ENCODE measurements at places on chromosomes 3 and 15.

- no peak for DNase-seq
Observed at GRCh38 chr3:114154321-114154821, 24.5 kb downstream of the DRD3 start.

DNA sequence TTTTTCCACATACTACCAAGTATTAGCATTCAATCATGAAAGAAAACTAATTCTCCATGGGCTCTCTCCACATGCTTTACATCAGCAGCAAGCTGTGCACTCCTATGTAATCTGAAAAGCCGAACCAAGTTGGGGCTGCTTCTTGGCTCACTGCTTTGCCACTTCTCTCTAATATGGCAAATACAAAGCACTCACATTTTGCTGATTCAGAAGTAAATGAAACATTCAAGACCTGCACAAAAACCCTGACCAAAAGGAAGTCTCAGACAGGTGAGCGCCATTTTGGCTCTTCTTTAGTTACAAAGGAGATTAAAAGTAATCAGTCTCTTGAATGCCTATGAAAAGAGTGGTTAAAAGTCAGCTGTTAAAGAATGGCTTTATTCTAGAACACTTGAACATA, 915.2 kb downstream of the FHIT start:
- DNase-seq: no peak

DNA sequence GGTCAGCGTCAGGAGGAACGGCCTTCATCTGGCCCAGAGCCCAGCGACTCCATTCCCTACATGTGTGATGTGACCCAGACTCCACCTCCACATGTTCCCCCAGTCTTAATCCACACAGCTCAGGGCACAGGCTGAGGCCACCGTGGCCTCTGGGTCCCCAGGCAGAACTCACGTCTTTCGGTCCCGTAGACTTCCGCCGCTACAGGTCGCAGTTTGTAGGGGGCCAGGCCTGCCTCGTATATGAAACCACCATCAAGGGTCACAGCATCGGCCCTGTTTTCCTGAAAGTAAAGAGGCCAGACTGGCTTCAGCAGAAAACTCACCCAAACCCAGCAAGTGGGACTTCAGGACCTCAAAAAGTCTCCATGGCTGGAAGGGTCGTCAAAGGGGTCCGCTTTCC, 8.6 kb downstream of the LTF start:
- no peak for DNase-seq

DNA sequence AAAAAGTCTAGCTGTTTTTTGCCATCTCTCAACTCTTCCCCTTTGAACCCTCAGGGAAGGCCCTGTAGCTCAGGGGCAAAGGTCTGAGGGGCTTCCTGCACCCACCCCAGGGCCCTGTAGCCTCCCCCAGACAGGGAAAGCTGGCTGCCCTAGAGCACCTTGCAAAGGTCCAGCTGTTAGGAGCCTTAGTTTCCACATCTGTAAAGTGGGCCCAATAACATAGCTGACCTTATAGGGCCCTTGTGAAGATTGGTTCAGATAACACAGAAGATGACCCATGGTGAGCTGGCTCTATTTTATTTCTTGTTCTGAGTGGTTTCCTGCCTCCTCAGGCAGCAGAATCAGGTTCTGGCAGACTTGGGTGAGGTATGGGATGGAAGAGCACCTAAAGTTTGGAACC, 55.2 kb upstream of the SMAD6 start:
- DNase-seq: no peak

DNA sequence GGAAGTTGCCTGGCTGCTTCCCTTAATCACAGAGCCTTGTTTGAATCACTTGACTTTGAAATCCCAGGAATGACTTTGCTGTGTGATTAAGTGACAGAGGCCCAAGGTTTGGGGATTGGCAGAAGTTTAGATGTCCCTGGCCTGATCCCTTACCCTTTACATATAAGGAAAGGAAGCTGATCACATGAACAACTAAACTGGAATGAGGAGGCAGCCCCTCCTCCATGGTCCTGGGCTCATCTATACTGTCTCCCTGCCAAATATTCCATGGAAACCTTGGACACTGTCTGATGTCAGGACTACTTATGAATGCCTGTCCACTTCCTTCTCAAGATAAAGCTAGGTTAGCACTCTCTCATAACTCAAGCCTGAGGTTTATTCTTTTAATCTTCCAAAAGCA, 181.3 kb upstream of the CTDSPL start:
- no peak for DNase-seq

DNA sequence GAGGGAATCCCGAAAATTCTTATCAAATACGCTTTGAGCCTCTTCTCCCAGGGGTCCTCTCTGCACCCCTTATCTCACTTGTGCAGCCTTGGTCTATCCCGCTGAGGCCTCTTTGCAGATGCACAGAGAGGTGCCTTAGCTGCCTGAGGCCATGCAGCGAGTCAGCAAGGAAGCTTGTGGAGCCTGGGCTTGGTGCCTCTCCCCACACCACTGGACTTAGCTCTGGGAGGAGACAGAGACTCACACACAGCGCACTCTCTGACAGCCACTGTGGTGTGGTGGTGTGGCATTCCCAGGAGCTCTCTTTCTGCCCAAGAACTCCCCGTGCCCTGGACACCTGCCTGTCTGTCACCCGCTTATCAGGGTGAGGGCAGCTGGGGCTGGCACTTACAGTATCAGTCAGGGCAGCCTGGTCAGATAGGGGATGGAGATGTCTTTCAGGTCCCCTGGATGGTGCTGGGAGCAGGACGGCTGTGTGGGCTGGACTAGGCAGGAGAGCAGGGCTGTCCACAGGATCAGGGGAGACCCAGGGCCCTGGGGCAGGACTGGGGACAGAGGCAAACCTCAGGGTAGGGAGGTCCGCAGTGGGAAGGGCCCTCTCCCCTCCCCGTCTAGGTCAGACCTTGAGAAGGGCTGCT, 10.2 kb upstream of the LINGO1 start:
- no peak for DNase-seq

- no peak for DNase-seq
Observed at GRCh38 chr3:24514119-24514518, 19.5 kb upstream of the THRB start.

DNA sequence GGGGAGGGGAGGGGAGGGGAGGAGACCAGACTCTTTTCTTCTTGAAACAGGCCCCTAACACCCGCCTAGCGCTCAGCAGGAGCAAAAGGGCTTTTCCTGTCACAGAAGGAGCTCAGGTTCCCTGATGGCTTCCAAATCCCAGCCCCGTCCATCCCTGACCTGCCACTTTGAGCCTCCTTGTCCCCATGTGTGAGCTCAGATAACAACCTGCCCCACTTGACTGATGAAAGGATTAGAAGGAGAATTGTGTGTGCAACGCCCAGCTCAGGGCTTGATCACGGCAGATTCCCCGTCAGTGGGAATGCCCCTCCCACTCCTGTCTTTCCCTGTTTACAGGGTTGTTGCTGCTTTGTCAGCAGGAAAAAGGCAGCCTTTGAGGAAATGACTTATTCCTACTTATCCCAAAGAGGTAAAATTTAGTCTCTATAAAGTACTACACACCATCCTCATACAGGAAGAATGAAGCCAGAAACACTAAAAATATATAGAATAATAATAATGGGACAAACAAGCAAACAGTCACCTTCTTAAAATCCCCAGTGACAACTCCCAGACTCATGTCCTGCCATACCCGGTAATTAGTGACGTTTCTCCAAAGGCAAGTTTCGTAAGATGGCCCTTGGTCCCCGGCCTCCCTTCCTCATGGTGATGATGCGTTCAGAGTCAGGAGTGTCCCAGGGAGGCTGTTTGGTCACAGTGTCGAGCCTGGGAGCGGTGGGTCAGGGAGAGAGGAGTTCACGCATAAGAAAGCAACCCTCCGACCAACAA, 6.1 kb upstream of the LRRC15 start:
- no peak for DNase-seq

DNA sequence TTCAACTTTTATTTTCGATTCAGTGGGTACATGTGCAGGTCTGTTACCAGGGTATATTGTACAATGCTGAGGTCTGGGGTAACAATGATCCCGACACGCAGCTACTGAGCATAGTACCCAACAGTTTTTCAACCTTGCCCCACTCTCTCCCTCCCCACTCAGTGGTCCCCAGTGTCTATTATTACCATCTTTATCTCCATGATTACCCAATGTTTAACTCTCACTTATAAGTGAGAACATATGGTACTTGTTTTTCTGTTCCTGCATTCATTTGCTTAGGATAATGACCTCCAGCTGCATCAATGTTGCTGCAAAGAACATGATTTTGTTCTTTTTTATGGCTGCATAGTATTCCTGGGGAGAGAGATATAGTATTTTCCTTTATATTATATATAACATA, 75.7 kb upstream of the EPHB3 start:
- DNase-seq: no peak

- no peak for DNase-seq
Observed at GRCh38 chr3:11482021-11482420, 161.7 kb downstream of the VGLL4 start.

DNA sequence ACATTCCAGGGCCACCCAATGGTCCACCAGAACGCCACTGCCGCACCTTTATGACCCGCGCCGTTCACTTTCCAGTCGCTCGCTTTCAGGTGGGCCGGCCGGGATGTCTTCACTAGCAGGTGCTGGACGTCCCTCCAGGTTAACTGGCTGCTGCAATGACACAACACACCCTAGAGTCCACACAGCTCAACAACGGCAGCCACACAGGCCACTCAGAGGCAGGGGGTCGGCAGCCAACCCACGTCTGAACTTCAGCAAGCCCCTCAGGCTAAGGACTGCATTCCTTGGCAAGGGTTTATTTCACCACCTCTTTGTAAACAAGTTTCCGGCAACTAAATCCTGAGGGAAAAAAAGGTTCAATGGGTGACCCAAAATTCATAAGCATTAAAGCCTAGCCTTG, 89.2 kb upstream of the SNRPA1 start:
- DNase-seq: no peak

- DNase-seq: no peak
Observed at GRCh38 chr3:124229836-124230235, 237.9 kb upstream of the ROPN1 start.

GRCh38 chr3:188021041-188021440, 132.9 kb upstream of the LPP start:
- DNase-seq: no peak

DNA sequence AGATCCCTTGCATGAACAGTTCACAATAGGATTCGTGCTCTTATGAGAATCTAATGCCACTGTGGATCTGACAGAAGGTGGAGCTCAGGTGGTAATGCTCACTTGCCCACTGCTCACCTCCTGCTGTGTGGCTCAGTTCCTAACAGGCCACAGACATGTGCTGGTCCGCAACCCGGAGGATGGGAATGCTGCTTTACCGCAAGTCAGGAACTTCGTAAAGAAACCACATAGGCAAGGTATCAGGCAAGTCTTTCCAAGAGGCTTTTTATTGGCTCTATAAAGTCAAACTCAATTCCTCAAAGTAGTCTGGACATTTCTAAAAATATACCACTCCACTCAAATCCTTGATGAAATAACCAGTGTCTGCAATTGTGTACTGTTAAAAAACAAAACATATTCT, 56.1 kb downstream of the OSTN start:
- no peak for DNase-seq

DNA sequence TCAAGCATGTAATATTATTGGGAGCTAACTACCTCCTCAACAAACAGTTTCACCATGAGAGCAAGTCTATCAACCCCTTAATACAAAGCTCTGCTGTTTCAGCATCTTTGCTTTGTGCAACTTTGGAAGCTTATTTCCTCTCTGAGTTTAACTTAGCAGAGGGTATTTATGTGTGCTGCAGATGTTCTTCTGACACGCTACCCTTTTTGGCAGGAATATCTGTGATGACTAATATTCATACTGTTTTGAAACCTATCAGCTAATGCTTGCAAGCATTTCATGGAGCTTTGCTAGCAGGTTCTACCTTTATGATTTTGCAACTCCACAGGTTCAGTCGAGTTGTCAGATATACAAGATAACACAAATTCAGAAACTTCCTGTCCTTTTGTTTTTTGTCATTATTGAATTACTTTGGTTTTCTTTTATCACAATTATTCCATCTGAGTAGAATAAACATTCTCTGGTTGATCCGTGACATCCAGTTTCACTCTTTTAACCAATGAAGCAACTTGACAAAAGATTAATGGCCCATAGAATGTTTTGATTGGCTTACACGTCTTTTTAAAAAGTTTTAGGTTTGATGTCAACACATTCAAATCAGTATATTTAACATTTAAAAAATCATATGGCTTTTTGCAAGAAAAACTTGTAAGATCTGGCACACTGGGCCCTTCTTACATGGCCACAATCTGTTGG, 1.7 kb upstream of the SLC9A9 start:
- DNase-seq: no peak

DNA sequence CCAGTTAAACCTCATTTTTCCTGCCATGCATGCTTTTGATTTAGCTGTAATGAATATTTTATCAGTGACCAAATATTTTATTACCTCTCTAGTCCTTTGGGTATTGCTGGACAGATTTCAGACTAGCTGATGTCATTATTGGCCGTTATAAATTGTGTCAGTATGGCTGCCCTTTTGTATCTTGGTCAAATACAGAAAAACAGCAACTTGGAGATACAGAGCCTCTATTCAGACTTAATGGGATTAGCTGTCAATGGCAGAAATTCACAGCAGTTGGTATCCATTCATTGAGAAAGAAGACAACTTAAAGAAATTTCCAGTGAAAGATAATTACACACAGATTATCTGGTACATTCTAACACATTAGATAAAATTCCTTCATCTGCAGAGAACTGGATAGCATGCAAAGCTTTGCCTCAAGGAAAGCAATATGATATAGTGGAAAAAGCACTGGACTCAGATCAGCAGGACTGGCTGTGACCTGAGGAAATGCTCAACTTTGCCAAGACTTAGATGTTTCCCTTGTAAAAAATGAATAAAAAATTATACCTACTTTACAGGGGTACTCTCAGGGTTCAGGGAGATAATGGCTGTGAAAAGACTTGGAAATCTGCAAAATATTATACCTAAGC, 20.8 kb downstream of the COL6A6 start:
- DNase-seq: no peak

- no peak for DNase-seq
Observed at GRCh38 chr3:43326891-43327581, 40.7 kb downstream of the SNRK start.

- no peak for DNase-seq
Observed at GRCh38 chr3:2937055-2937454, 173.1 kb downstream of the IL5RA start.

- no peak for DNase-seq
Observed at GRCh38 chr3:56800832-56801661, 702 bp downstream of the ARHGEF3 start.

- peak; percentile 14 for DNase-seq
Observed at GRCh38 chr3:197791892-197792647, 1.0 kb downstream of the LRCH3 start.

DNA sequence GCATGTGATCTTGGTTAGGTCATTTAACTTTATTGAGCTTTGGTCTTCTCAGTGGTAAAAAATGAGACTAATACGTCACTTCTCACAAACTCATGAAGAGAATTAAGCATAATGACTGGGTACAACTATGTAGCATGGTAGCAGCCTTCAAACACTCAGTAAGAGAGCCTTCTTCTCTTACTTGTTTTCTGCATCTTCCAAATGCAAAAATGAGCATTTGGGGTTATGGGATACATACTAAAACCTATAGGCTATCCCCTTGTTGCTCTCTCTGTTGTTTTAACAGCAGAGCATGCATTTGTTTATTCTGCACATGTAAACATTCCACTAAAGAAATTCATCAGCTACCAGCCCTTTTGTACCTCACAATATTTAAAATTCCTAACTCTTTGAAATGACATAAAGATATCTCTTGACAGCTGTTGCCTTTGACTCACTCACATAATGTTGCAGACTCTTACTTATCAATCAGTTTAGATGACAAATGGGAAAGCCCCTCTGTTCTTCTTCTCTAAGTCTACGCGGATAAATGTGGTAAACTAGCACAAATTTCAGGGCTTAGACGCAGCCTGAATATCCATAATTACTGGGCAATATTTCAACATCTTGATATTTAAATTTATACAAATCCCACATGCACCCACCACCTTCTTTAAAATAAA, 327.3 kb upstream of the SATB1 start:
- no peak for DNase-seq

Measured in stimulated activated CD4-positive, alpha-beta T cell treated with anti-CD3 and anti-CD28 coated beads, Interleukin-12 subunit alpha, Interleukin-12 subunit beta, amount 100 ng/mL, for 48 hours (primary cell).